ENCODE measurements at places on chromosomes 11 and 22.

DNA sequence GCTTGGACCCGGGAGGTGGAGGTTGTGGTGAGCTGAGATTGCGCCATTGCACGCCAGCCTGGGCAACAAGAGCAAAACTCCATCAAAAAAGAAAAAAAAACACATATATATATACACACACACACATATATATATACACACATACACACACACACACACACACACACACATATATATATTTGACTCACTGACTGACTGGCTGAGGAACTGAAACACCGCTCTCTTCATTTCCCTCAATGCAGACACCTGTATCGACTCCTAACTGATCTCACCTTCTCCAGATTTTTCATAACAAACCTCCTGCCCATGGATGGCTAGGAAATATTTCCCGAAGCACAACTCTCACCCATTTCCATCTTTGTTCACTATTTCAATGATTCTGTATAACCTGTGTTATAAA lies 140.7 kb upstream of the ANO3 start:
- no peak for DNase-seq

DNA sequence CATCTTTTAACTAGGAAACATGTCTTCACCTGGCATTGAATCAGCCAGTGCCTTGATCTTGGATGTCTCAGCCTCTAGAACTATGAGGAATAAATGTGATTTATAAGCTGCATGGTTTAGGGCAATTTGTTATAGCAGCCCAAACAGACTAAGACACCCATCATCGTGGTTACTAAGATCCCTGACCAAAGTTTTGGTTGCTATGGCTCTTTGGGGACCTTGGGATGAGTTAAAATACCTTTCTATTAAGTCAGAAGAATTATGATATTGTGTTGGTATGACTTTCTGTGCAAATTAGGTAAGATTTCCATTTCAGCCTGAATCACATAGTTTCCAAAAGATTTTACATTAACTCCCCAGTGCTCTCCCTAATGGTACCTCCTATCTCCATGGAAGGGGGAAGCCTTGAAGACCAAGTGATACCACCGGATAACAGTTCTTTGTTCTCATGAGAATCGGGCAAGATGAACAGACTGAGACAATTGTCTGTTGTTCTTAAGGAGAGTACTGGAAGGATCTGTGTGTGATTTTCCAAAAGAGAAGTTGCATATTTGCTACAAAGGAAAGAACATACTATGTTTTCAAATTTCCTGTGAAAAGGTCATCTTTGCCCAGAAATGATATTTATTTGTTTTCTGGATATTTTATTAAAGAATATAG lies 60.4 kb upstream of the UBASH3B start:
- DNase-seq: no peak

DNA sequence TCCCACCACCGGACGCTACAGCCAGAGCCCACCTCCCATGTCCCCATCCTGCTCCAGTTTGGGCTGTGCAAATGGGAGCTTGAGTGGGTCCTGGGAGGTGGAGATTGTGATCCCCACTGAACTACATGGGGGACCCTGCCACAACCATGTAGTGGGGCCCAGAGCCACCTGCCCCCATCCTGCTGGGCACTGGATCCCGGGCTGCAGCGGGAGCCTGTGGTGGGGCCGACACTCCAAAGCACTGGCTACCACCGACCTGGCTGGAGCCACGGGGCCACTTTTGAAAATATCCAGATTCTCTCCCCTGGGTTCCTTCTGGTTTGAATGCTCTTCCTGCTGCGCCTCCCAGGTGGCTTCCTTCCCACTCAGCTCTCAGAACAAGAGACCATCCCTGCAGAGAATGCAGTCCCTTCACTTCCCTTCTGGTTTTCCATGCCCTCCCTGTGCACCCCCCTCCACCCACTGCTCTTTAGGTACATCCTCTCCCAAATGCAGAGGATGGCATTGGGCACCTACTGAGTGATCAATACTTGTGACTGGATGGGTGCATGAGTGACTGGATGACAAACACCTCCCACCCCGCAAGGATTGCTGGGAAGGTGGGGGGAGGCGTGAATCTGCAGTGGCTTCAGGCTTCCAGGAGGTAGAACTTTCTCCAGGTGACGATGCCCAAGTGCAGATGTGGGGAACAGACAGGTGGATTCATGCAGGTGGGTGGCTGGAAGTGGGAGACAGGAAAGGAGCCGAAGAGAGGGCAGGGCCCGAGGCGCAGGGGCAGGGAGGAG lies 846 bp upstream of the UNC93B1 start:
- DNase-seq: no peak

DNA sequence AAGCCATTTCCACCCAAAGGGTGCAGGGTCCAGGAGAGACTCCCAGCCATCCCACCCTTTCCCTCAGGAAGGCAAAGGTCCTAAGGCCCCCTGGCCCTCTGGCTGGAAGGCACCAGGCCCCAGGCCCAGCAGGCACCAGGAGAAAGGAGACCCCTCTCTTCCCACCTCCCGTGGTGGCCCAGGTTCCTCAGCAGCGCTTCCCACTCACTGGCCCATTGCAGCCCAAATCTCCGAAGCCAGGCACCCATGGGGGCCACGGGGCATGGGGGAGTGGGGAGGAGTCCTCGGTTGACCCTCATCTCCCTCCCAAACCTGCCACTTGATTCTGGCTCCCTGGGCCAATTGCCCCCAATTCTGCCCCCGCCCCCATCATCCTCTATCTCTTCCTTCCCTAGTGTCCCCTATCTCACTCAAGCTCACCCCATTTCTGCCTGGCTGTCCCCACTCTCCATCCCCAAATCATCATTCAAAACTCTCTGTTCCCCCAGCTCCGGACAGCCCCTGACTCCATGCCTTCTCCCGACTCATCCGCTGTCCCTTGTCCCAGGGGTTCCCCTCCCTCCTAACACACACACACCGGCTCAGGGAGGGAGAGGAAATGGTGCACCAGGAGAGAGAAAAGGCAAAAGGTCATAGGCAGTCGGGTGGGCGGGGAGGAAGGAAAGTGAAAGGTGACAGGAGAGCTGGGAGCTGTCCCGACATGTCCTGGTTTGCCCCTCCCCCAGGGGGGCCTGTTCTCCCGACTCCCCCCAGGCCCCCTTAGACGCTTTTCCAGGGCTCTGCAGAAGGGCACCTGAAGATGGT lies 1.2 kb downstream of the LIF start:
- no peak for DNase-seq

- no peak for DNase-seq
Measured at GRCh38 chr11:100831929-100832494, 144.9 kb downstream of the ARHGAP42 start.

- DNase-seq: no peak
Measured at GRCh38 chr22:38720350-38720749, 14.6 kb downstream of the GTPBP1 start.

- no peak for DNase-seq
Measured at GRCh38 chr22:48850658-48851287, 976.9 kb downstream of the BRD1 start.

GRCh38 chr22:49371325-49372110 lies 456.2 kb downstream of the BRD1 start:
- peak; percentile 82 for DNase-seq

Measured in mesenteric fat pad (tissue), 1 donor.